ENCODE measurements at places on chromosomes 5 and 9.

- no peak for DNase-seq
Measured at GRCh38 chr5:33232731-33233505, 207.8 kb upstream of the TARS1 start.

GRCh38 chr9:89780959-89781358, 176.1 kb downstream of the GADD45G start:
- DNase-seq, result no peak

- DNase-seq, result no peak
Measured at GRCh38 chr5:151181818-151182523, 24.4 kb upstream of the ANXA6 start.

- DNase-seq, result peak; percentile 28
Measured at GRCh38 chr5:68460147-68460798, 244.7 kb downstream of the PIK3R1 start.

DNA sequence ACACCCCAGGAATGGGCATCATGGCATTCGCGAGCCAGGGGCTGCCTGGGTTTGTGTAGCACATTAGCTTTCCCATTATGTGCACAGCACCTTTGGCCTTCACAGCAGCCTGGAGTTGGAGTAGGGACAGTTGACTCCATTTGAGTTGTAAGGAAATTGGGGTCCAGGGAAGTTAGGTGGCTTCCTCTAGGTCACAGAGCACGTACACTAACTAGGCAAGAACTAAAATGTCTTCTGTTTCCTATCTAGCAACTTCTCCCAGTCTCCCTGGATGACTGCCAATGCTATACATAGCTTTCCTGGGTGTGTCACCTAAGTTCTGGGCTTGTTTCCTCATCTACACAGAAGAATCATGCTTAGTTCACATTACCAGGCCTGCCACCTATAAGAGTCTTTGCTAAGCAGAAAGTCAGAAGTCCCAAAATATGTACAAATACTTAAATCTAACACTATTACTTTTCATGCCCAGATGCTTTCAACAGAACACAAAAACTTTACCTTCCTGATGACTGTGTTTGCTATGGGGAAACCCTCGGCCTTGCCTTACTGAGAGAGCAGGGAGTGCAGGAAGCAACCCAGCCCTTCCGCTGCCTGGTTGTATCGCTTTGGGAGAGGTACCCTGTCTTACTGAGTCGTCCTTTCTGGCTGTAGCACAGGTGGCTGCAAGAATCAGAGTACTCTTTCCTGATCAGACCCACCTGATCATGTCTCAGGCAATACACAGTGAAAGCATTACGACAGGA, 12.0 kb downstream of the MACROH2A1 start:
- DNase-seq, result no peak

DNA sequence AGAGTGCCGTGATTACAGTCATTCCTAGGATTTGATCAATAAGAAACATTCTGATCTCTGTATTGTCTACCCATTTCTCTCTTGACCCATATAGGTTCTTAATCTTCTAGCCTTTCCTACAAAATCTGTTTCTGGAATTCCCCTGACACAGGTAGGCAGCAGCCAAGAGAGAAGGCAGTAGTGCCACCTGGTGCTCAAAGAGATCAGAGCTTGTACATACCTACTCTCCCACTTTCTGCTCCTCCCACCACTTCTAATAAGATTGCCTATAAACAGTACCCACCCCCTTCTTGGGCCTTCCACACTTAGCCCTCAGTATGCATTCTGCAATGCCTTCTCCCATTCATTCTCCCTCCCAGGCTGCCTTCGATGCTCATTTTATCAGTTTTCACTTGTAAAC, 117.4 kb upstream of the RORB start:
- peak; percentile 26 for DNase-seq

DNA sequence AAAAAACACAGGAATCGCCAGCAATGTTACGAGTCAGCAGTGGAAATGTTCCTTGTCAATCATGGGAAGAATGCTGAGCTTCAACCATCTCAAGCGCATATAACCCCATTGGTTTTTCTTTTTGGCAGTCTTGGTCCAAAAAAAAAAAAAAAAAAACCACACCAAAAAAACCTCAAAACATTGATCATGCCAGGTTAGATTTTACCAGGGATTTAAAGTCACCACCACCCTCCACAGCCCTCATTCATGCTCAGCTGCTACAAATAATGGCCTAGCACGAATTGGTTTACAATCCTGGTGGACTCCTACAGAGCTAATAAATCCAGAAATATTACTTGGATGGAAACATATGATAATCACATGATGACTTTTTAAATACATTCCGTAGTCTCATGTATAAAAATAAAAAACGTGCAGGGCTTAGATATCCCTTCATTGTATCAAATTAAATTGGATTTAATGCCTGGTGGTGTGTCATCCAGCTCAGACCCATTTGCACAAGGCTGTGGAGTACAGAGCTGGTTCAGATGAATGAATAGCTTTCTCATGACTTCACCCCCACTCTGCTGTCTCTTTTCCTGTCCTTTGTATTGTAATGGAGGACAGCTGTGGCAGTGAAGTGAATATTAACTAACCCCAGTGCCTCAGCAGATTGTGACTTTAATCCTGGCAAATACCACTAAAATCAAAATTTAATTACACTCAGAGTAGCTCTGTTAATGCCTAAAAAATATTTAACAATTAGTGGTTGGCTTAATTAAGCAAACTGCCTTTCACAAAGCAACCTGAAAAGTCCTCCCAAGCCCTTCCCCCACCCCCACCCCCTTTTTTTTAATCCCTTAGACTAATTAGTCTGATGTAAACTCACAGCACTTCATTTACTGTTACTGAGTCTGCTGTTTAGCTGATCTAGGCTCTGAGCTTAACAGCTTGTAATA, 626.5 kb upstream of the ZNF608 start:
- peak; percentile 80 for DNase-seq

DNA sequence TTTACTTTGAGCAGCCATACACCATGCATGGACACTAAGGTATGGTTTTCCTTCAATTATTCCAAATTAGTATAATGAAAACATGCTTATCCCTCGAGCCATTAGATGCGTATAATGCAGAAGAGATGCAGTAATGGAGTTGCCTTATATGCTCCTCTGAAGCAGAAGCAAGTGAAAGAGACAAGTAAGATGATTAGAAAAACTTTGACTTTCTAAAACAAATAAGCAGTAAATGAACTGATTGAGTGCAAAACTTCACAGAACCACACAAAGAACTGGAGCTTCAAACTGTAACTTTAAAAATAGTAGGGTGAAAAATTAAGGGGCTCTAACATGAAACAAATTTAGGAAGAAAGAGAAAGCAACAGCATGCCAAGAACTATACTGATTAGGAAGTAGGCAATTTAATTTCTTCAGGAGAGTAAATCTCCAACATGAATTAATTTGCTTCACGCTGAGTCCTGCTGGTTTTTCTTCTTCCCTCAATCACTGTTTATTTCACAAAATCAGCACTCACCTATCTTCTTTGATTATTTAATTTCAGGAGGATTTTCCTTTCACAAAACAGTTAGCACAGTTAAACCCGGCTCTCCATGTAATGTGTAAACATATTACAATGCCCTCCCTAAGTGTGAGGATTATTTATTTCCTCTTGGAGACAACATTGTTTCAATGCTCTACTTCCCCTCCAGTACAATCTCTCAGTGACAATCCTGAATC, 90.3 kb upstream of the PAM start:
- DNase-seq, result peak; percentile 53

DNA sequence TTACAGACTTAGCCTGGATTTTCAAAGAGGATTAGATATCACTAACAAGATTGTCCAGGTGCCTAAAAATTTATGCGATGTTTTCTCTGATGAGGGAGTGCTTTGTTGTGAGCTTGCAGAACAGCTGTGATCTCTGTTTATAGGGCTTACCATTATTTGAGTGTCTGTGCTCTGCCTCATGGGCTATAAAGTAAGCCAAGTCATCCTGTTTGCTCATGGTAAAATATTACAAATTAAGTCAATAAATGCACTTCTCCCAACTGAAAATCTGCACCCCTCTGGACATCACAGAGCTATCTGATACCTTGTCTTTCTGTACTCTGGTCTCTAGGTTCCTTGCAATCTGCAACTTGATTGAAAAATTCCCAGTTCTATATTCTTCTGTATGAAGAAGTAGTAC, 293.4 kb upstream of the ACTBL2 start:
- no peak for DNase-seq

DNA sequence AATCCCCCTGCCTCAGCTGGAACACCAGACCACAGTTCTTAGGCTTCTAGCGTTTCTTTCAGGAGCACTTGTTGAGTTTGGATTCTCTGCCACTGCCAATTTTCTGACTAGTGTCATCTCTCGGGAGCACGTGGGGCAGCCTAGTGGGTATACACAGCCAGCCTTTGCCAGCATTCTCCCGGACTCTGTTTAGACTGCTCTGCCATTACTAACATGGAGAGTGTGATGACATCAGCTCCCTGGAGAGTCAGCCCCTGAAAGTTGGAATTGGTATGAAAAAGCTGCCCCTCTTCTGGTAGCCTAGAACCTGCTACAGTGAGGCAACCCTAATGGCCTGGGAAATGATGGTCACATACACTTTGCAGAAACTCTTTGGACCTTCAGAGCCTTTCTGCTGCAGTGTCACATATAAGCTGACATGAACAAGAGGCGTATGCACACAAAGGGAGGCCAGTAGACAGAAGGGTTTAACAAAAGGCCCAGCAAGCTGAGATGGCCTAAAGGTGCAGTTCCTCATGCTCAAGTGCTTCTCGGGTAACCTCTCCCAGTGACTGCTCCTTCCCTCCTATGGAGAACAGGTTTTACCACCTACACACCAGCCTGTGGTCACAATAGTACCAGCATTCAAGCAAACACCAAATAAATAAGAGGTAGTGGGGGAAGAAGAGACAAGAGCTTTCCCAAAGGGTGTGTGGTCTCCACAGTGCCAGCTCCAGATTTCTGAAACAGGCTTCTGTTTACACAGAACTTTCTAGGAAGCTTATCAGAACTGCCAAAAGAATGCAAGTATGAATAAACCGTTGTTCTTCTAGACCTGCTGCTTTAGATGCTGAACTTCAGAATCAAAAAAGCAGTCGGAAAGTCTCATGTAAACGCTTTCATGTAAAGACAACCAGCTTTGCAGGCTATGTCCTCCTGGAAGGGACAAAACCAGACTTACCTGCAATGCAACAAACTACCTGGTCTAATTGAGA, 16.5 kb downstream of the SPACA9 start:
- no peak for DNase-seq

DNA sequence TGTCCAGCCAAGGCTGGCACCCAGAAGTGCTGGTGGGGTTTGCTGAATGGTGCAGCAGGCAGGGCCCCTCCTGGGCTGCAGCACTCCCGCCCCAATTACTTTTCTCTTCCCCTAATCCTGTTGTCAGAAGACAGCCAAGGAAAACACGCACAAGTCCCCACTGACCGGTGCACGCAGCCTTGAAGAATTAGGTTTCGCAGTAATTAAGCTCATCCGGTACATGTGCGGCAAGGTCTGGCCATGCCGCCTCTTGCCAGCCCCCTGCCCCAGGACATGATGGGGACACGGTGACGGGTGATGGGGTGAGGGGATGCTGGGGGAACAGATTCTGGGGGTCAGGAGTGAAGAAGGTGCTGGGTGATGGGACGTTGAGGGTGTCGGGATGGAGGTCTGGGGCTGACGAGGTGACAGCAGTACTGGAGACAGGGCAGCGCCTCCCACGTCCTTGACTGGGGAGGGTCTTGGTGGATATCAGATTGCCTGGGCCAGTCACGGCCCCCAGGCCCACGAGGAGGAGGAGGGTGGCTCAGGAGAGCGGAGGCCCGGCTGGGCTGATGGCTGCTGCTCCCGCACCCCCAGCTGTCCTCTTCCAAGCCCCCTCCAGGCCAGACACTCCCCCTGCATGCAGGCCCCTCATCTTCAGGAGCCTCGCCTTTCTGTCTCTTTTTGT, 34.9 kb downstream of the BARX1 start:
- no peak for DNase-seq

GRCh38 chr5:6220346-6221088, 157.8 kb downstream of the MED10 start:
- no peak for DNase-seq

- peak; percentile 67 for DNase-seq
Measured at GRCh38 chr5:157476702-157477408, 16.8 kb downstream of the NIPAL4 start.

DNA sequence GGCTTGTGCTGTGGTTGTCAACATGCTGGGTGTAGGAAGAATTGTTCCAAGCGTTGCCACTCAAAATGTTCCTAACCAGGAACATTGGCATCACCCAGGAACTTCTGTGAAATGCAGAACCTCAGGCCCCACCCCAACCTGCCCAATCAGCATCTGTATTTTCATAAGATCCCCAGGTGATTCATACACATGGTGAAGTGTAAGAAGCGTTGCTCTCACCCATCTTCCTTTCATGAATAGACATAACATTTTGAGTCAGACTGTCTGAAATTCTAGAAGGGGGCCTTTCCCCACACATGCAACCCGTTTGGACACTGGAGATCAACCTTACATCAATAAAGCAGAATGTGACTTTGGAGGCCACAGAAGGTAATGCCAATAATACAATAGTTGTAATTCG, 9.3 kb upstream of the AFAP1L1 start:
- DNase-seq, result no peak

GRCh38 chr5:136006761-136007251, 22.0 kb upstream of the TGFBI start:
- DNase-seq, result no peak

GRCh38 chr9:104841601-104842141, 77.7 kb downstream of the NIPSNAP3B start:
- no peak for DNase-seq

- no peak for DNase-seq
Measured at GRCh38 chr5:40202814-40203440, 476.8 kb upstream of the PTGER4 start.

DNA sequence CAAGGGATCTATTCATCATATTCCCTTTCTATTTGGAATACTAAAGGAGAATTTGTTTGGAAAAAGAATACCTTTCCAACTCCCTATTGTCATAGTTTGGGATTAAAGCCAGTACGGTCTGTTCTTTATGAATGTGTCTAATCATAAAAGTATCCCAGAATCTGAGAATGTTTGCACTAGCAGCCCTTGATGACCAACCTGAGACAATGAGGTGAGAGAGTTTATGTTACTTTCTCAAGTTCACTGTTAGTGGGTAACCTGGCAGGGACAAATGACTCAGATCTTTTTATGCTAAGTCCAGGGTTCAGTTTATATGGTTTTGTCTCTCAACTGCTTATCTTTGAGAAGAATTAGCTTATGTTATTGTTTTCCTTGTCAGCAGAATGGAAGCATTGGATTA, 25.3 kb upstream of the TLR4 start:
- no peak for DNase-seq

DNA sequence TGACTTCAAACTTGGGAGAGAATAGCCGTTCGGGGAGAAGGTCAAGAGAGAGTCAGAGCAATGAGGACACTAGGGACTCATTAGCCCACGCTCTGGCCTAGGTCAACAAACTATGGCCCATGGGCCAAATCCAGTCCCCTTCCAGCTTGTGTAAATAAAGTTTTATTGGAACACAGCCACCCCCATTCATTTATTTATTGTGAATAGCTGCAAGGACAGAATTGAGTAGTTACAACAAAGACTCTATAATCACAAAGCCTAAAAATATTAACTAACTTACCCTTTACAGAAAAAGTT, 33.1 kb upstream of the TRIM32 start:
- DNase-seq, result no peak

GRCh38 chr9:133031496-133031911, 707 bp downstream of the GTF3C5 start:
- peak; percentile 10 for DNase-seq

GRCh38 chr5:163564321-163564938, 59.0 kb downstream of the MAT2B start:
- DNase-seq, result peak; percentile 90

GRCh38 chr5:72194846-72195245, 87.6 kb downstream of the MAP1B start:
- no peak for DNase-seq

All from brain (organoid and tissue), 16 donors.